Esophagus squamous epithelium (tissue), 5 donors: ENCODE measurements at places on chromosomes 5 and 9.

DNA sequence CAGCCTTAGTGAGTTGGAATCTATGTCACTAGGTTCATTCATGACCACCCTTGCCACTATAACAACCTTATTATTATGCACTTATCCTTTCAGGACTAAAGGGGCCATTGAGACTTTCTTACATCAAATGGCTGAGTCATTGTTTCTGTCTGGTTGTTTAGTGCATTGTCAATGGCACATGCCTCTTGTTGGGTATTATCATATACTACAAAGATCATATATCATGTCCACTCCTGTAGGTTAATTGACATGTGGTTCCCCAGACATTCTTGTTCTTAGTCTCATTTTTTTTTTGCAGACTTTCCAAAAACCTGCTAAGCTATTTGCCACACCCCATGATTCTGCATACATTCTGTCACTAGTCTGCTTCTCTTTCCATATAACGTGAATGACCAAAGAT, 66.7 kb upstream of the PRDM9 start:
- DNase-seq = no peak

GRCh38 chr5:149550594-149551226, 529 bp downstream of the CSNK1A1 start:
- DNase-seq = no peak

- no peak for DNase-seq
Measured at GRCh38 chr9:85443190-85443598, 298.6 kb downstream of the AGTPBP1 start.

DNA sequence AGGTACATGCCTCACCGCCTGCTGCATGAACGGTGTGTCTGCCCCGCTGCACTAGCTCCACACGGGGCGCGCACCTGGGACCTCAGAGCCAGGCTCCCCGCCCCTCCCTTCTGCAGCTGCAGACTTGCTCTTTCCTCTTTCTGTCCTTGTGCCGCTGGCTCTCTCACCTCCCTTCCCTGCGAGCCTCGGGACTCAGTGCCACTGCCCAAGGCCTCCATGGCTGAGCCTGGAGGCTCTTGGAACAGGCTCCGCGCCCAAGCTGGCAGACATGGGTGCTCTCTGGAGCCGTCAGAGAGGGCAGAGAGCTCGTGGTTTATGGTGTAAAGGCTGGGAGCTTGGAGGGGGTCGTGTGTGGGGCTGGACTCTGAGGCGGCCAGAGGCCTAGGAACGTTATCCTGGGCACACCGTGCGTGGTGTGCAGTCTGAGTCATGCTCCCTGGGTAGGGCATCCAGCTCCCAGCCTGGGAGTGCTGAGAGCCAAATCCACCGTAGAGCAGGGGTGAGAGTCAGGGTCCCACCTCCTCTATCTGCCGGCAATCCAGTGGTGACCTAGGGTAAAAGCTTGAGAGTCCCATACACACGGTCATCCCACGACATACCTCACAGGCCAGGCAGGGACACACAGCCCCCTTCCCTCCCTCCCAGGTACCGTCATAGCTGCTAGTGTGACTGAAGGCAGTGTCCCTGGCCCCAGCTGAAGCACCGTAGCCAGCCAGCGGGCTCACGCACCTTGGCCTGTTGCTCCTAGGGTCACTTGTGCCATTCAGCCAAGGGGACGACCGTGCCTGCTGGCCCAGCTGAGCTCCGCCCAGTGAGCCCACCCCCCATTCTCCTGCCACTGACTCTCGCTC, 22.4 kb downstream of the GOLGA2 start:
- DNase-seq = no peak

GRCh38 chr5:163360656-163361055, 76.7 kb upstream of the CCNG1 start:
- no peak for DNase-seq

DNA sequence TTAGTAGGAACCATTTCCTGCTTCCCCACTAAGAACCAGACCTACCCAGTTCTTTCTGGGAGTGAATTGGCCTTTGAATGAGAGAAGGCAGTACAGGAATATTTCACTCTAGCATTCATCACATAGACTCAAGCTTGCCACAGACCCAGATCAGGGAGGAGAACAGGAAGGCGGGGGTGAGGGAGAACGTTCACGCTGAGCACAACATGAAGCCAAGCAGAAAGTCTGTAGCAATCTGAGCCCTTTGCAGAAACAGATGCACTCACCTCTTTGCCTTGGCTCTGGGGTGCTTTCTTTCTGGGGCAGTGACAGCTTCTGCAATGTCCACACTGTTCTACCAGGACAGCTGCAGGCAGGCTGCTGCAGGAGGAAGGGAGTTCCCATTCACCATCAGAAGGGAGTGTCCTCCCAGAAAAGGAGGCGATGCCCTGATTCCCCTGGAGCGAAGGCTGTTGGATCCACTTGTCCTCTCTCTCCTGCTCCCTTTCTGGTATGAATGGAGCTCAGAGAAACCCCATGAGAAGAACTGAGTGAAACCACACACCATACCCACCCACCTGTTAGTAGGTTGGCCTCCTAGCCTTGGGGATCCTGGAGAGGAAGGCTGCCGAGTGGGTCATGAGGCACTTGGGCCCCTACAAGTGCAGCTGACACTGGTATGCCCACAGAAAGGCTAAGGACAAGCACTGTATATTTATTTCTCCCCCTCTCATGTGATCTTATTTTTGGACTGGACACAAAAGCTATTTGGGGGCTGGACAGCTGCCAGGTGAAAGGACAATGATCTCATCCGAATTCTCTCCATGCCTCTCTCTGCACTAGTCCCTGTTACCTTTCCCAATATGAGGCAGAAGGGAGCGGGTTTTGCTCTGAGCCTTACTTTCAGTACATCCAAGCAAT, 11.7 kb upstream of the FGF1 start:
- DNase-seq = no peak

DNA sequence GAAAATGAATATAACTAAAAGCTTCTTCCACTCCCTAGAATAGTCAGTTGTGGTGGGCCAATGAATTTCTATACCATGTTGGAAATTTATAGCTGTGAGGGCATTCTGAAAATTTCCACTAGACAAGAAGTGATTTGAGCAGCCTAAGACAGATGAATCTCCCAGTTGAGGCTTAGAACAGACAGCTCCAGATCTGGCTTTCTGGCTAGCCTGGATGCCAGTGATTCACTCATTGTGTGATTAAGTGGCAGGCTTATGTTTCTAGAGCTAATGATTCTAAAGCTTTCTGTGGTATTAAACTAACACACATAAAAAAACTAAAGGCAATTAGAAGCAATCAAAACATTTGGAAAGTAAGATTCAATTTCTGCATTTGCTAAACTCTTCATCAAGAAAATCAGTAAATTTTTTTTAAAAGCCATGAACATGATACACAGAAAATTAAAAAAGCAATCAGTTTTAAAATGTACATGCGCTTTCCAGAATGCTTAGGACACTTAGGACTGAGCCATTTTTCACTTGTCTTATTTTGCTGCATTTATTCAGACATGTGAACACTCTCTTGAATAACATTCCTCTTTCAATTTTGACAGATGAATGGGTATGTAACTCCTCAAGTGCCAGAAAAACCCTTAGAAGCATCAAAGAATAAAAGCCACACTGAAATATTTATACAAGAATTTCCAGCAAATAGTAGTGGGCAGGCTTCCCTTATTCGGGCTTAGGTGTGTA, 100.5 kb upstream of the GNAQ start:
- DNase-seq = no peak

DNA sequence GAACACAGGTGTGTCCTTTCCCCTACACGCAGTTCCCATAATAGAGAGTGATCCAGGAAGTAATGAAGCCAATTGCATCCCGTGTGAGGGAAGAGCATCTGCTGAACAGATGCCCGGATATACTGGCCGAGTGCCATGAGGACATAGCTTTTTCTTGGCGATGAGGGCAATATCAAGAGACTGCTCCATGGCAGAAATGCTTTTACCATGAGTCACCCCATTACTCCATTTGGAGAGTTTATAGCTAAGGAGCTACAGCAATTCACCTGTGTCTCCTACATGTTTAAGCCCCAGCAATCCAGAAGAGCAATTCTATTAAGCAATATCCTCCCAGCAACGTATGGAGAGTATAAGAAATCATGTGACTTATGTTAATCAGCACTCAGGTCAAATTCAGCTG, 222.0 kb upstream of the KLF4 start:
- DNase-seq = no peak

GRCh38 chr5:111311666-111312065, 87.5 kb downstream of the CAMK4 start:
- no peak for DNase-seq

GRCh38 chr5:156367597-156367996, 40.6 kb downstream of the SGCD start:
- DNase-seq = no peak

DNA sequence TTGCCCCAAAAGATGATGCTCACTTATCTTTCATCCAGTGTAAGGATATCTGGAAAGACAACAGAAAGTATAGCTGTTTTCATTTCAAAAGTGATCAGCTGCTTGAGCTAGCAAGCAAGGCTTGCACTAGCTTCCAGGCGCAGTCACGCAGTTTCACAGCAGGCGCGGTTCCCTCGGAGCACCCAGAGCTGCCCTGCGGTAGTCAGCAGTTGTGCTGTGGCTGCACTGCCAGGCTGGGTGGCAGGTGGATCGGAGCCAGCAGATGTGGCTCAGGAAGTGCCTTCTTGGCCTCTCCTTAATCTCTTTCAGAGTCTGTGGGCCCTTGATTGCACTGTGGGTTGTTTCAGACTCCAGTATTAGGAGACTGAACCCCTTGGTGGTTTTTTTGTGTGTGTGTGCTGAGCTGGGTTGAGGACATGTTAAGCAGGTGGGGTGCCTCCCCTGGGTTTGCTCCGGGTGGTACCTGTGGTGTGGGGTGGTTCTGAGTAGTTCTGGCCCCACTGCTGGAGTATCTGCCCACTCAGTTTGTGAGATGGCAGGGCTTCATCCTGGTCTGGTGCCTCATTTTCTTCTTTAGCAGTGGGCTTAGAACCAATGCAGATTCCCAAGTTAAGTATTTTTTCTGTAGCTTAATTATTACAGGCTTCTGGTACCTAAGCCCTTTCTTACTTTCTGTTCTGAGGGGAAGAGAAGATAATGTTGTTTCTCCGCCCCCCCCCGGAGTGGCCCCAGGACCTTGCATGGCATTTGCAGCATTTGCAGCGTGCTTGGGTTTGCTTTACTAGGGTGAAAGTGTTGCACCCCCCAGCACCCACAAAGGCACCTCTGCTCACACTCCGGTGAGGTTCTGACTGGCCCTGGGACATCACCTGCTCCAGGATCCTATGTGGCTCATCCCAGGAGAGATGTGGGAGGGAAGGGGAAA, 16.4 kb downstream of the TENT4A start:
- DNase-seq = no peak

DNA sequence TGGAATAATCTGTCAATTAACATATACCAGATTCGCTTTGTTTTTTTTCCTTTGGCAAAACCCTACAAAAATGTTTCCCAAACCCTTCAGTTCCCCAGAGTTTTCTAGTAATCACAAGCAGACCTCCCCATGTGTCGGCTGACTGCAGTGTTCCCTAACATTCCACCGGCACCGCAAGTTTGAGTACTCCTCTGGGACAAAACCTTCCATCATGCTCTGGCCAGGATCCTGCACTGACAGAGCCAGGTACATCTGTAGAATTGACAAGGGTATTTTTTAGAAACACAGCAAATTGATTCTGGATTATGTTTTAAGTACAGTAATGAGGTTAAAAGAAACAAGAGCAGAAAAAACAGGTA, 174.7 kb downstream of the GAS1 start:
- DNase-seq = no peak

DNA sequence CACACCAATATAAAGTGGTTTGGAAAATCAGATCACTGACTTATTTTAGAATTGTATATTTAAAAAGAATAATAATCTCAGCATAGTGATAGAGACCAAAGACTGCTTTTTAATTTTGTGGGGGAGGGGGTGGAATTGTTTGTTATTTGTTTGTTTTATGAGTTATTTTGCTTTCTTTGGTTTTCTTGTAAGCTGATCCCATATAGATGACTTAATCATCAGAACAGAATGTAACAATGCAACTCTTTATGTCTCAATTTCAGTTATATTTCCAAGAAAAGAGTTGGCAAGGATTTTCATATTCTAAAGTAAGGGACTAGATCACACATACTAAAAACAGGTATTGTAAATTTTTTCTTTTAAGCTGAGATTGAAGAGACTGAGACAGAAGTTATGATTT, 984.9 kb downstream of the TLE4 start:
- DNase-seq = no peak
